ENCODE measurements at places on chromosomes 3 and 15.

DNA sequence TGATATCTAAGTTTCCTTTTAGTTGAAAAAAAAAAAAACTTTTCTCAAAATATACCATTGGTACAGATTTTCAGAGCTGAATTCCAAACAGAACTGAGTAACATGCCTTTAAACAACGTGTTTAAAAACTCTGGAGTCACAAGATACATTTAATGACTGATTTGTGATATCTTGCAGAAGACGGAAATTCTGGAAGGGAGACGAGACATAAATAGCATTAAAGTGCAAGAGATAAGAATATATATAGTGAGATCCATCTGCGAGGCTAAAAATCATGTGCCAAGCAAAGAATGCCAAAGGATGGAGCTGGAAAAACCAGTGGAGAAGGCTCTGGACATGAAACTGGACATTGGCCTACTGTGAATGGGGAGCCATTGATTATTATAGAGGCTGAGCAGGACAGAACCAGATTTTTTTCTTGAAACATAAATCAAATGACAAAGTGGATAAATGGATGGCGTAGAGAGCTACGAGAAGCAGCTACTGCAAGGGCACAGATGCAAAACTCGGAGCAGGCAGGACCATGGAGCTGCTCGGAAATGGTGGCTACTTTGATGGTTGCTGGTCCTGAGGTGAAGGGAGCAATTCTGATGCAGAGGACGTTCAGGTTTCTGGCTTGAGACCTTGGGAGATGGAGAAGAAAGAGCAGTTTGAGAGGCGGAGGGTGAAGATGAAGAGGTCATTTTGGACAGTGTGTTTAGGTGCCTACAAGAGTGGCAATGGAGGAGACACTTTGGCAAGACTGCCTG lies 88.8 kb downstream of the CPN2 start:
- DNase-seq: peak; percentile 4

DNA sequence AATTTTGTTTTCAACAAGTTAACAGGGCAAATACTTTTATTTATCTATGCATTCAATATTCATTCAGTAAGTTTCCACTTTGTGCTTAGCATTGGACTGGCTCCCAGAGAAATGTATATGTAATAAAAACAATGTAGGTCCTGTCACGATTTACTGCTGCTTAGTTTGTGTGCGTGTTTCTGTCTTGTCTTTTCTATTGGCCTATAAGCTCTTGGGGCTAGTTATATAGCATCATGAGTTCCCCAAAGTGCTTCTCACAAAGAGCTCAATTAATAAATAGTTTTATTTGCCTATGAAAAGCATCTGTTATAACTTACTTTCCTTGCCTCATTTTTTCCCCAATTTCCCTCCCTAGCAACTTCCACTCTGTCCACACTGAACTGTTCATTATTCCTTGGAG lies 666.7 kb upstream of the NAALADL2 start:
- no peak for DNase-seq

DNA sequence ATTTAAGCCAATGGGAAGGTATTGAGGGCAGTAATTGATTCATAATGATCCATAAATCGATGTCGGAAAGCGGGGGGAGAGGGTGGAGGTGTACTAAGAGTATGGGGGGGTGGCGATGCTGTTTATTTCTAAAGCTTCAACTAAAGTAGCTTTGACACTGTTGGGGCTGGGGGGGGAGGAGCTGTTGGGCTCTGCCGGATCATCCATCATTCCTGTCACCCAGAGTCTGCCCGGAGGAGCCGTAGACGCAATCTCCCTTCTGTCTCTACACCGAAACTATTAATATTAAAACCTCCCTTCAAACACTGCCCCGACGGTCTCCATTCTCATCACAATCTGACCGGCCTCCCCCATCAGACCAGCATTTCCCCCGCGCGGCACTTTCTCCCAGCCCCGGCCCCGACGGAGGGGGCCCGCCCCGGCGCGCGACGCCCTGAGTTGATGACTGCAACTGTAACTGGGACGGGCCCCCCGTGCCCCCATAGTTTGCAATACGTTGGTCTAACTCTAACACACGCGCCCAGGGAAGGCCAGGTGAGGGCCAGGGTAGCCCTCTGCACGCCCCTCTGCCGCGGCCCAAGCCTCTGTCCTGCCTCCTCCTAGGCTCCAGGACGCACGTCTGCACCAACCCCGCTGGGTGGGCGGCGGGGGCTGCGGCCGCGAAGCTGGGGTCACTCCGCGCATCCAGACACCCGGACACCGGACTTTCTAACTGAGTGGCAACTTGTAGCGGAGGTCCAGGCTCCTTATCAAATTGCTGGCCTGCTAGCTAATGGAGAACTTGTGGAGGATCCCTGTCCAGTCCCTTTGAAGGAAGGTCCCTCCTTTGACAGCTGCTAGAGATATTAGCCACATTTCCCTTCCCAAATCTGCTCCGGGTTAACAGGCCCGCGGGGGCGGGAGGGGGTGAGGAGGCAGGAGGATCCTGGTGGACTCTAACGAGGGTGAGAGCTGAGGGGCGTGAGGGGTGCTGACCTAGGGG lies 212.0 kb downstream of the MEIS2 start:
- no peak for DNase-seq

- DNase-seq: peak; percentile 64
Observed at GRCh38 chr15:41919201-41919820, 25.5 kb upstream of the SPTBN5 start.

DNA sequence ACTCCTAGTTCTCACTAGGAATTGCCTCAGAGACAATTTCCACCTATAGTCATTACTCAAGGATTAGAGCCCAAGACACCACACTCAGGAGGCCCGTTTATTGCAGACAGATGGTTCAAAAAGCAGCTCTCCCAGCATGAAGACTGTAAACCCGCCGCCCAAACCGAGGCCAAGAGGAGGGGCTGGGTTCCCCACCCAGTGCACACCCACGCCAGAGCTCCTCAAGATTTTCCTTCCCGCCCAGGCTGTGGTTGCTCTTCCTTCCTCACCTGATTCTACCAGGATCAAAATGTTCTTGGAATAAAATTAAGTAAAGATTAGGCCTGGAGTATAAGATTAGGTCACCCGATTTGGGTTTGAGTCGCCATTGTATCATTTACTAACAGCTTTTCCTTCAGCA lies 364.4 kb downstream of the MECOM start:
- DNase-seq: no peak

All from heart left ventricle (tissue), 16 donors.